Karpas-422 (cell line): ENCODE measurements at places on chromosomes 13 and 19. TPM values are rescaled to one million over a fixed set of nuclear protein-coding genes. Genes with fewer than 3 reads are reported as not detected.

Gene GARIN5A
- 1.2 TPM in 1 of 2 replicates, not detected in the other for total RNA-seq

DNA sequence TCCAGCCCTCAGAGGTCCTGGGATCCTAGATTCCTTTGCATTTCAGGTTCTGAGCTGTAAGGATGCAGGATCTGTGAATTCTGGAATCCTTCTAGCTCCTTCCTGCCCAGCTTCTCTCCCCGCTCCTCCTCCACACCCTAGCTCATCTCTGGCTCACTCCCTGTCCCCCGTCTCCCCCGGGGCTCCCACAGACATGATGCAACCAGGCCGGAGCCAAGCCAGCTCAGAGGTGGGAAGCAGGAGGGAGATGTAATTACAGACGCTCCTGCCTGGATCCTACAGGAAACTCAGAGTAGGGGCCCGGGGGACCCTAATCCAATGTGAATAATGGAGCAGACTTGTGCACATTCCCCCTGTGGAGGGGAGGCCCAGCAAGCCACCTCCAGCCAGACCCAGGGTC, 4.5 kb downstream of the GNG8 start:
- DNase-seq: no peak

GRCh38 chr19:12774588-12775555, at the start of gene HOOK2:
TSS of gene HOOK2 (minus strand) at chr19:12775552. CDS start at chr19:12775449, 103 bp downstream.
- DNase-seq: no peak

- no peak for DNase-seq
These were observed 91.5 kb upstream of the MCF2L start for GRCh38 chr13:112877539-112877938.

- no peak for DNase-seq
These were observed 32.6 kb downstream of the ERCC5 start for GRCh38 chr13:102878481-102878880.
